GM19239 (cell line): ENCODE measurements at places on chromosomes 6 and 20.

GRCh38 chr6:111692327-111693164 lies 86.9 kb upstream of the TRAF3IP2 start:
- no peak for DNase-seq

DNA sequence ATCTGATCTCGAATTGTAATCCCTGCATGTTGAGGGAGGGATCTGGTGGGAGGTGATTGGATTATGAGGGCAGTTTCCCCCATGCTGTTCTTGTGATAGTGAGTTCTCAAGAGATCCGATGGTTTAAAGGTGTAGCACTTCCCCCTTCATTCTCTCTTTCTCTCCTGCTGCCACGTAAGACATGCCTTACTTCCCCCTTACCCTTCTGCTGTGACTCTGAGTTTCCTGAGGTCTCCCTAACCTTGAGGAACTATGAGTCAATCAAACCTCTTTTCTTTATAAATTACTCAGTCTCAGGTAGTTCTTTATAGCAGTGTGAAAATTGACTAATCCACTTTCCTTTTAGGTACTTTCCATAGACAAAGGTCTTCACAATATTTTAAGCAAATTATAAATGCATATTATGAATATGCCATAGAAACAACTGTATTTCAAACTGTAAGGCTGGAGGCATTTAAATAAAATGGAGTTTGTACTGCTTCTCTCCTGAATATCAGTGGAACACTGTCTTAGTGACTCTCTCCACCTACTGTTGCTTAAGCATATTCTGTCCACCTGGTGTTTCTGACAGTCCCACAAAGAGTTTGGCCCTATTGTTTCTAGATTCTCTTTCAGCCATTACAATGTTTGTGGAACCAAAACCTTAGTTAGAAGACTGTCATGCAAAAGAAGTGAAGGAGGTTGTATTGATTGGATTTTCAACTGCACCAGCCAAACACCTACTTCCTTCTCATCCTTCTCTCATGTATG lies 24.3 kb upstream of the IL17A start:
- no peak for DNase-seq

DNA sequence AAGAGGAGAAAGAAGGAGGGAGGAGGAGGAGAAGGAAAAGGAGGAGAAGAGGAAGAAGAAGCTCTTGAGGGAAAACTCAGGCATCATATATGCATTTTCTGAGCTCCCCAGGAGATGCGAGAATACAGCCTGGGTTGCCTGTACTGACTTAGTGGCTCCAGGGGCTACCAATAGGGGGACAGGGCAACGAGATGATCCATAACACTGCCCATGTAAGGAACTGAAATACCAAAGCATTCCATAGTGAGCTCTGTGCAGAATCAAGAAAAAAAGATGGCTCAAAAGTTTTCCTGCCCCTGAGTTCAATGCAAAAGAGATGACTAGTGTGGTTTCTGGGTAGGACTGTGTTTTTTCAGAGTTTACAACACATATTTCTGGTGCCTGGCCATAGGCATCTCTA lies 258.7 kb downstream of the ALDH8A1 start:
- no peak for DNase-seq

DNA sequence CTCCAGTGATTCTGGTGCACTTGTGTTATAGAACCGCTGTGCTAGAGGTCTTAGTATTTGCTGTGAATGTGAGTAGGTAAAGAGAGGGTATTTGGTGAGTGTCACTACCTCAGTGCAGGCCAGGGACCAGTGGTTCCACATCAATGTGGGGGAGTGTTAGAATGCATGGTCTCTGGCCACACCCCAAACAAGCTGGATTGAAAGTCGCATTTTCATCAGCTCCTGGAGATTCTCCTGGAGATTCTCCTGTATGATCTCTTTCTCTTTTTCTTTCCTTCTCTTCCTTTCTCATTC lies 26.8 kb upstream of the BCAS1 start:
- DNase-seq = no peak

DNA sequence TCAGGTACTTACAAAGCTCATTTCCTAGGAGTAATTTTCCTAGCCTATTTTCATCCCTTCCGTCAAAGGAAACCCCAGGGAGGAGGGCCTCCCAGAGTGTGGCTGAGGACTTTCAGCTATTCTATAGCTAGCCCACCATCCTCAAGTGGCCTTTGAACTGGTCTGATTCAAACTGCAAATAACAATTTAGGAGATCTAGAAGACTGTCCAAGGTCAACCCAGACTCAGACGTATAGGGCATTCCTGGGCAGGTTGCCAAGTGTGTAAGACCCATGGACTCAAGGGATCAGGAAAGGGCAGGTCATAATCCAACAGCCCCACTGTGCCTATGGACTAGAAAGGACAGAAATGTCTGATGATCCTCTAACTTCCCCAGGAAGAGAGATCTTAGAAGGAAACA lies 2.1 kb upstream of the RRAGD start:
- no peak for DNase-seq

- DNase-seq = no peak
These were observed 477.1 kb downstream of the BTBD3 start for GRCh38 chr20:12394786-12395185.

DNA sequence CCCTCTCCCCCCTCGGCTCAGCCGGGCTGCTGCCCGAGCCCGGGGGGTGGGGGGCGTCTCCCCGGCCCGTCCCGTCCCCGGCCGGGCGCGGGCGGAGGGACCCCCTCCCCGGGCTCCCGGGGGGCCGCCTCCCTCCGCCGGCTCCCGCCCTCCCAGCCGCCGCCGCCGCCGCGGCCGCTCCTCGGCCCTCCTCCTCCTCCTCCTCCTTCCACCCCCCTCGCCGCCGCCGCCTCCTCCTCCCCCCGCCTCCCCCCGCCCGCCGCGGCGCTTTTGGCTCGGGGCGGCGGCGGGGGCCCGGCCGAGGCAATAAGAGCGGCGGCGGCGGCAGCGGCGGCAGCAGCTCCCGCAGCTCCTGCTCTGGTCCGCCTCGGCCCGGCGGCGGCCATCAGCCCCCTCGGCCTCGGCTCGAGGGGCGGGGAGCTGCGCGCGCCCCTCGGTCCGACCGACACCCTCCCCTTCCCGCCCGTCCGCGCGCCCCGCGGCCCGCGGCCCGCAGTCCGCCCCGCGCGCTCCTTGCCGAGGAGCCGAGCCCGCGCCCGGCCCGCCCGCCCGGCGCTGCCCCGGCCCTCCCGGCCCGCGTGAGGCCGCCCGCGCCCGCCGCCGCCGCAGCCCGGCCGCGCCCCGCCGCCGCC lies 38.7 kb downstream of the GNAS start:
- DNase-seq = no peak
